B cell (primary cell): ENCODE measurements at places on chromosomes 5 and 9.

- DNase-seq = no peak
Measured at GRCh38 chr9:128551657-128552152, 682 bp upstream of the SPTAN1 start.

GRCh38 chr5:156119692-156120091, 207.3 kb upstream of the SGCD start:
- DNase-seq = no peak

GRCh38 chr5:135594416-135594960, 15.7 kb upstream of the CXCL14 start:
- no peak for DNase-seq

DNA sequence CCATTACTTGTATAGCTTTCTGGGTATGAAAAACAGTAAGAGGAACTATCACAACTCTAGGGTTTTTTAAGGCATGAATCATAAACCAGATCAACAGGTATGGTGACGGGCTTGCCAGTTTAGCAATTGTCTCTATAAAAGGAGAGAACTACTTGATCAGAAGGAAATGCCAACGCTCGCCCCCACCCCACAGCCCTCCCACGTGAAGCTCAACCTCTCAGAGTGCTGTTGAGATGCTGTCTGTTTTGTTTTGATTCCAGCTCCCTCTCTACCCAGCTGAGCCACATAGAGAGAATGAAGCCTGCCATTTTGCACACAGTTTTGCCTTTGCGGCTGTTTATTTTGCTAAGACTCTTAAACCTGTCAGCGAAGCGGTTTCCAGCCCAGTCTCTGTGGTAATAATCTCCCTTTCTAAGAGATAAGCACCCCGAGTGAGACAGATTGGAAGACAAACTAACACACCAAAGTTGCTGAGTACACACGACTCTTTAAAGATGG, 257.9 kb upstream of the ANKRD55 start:
- no peak for DNase-seq

- DNase-seq = no peak
Measured at GRCh38 chr9:89996773-89997172, 392.0 kb downstream of the GADD45G start.

- DNase-seq = no peak
Measured at GRCh38 chr5:55668356-55668755, 43.8 kb downstream of the SLC38A9 start.
